ENCODE measurements at places on chromosomes 2 and 18.

GRCh38 chr2:181312515-181312927 lies 144.7 kb upstream of the ITGA4 start:
- no peak for DNase-seq

- DNase-seq, result no peak
Measured at GRCh38 chr2:216916956-216917650, 57.2 kb upstream of the TNP1 start.

DNA sequence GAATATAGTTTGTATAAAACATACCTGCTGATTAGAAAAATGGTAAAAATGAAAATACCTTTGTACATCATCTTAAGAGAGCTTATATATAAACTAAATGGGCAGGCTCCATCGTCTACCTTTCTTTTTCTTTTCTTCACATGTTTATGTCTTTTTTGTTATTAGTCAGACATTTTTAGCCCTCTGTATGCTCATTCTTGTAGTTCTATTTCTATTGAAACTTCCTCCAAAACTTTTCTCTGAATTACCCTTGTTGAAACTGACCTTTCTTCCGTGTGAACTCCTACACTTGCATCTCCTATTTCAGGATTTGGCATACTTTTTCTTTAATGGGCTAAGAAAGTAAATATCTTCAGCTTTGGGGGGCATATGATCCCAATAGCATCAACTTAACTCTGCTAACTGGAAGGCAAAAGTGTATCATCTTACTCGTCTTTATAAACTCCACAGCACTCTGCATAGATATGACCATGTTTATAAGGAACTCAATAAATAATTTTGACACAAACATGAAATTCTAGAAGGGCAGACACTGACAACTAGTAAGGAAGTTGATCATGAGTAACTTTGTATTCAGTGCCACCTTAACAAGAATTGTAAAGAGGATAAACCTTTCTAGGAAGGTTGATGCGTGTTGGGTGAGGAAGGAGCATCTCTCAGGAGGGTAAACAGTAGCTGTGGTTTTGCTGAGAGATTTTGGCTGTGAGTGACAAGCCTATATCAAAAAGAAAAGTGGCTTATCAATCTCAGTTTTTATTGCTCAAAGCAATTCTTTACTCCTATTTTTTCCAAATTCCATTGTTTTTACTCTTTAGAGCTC lies 127.6 kb downstream of the PIK3C3 start:
- DNase-seq, result no peak

- DNase-seq, result no peak
Measured at GRCh38 chr18:59690996-59691395, 6.2 kb downstream of the CCBE1 start.

- DNase-seq, result no peak
Measured at GRCh38 chr18:67068608-67069007, 447.9 kb downstream of the DSEL start.

DNA sequence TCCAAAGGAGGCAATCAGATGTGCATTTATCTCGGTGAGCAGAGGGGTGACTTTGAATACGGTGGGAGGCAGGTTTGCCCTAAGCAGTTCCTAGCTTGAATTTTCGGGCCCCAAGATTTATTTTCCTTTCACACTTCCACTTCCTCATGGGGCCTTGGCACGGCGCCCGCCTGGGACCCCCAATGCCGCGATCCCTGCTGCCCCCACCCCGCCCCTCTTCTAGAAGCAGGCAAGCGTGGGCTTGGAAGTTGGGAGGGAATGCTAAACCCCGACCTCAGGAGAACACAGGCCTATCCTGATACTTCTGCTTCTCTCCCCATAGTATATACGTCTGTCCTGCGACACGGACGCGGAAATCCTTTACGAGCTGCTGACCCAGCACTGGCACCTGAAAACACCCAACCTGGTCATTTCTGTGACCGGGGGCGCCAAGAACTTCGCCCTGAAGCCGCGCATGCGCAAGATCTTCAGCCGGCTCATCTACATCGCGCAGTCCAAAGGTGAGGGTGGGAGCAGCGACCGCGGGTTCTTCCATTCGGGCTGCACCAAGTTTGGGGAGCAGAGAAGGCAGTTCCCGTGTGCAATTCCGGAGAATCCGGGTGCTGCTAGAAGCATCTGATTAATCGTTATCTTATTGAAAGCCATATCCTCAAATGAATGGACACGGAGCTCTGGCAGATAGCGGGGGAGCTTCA lies 21.6 kb downstream of the TRPM8 start:
- DNase-seq, result no peak

- DNase-seq, result no peak
Measured at GRCh38 chr18:3453540-3454364, 3.8 kb downstream of the TGIF1 start.

- peak; percentile 24 for DNase-seq
Measured at GRCh38 chr2:129761569-129762021, 217.9 kb upstream of the RAB6C start.

- no peak for DNase-seq
Measured at GRCh38 chr2:143152637-143153036, 23.4 kb downstream of the ARHGAP15 start.

DNA sequence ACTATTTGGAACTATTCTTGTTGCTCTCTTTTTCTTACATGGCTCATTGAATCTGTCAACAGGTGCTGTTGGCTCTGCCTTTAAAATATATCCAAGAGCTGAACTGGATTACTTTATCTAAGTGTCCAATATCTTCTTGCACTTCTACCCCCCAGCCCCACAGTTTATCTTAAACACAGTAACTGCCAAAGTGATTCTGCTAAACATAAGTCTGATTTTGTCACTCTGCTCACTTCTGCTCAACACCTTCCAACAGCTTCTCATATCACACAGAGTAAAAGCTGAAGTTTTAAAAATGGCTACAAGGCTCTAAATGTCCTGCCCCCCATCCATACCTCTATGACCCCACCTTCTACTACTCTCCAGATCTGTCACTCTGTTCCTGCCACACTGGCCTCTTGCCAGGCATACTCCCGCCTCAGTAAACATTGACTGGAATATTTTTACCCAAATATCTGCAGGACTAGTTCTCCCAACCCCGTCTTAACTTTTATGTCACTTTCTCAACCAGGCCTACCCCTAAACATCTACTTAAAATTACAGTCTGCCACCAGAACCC lies 130.7 kb downstream of the CCDC148 start:
- DNase-seq, result no peak

GRCh38 chr18:57640749-57641148 lies 19.1 kb upstream of the NARS1 start:
- DNase-seq, result no peak

GRCh38 chr2:26892133-26892532 lies 44.2 kb downstream of the DPYSL5 start:
- no peak for DNase-seq

GRCh38 chr2:207616185-207616584 lies 9.0 kb downstream of the METTL21A start:
- DNase-seq, result no peak

GRCh38 chr2:45860136-45861121 lies 209.0 kb downstream of the PRKCE start:
- DNase-seq, result peak; percentile 75

DNA sequence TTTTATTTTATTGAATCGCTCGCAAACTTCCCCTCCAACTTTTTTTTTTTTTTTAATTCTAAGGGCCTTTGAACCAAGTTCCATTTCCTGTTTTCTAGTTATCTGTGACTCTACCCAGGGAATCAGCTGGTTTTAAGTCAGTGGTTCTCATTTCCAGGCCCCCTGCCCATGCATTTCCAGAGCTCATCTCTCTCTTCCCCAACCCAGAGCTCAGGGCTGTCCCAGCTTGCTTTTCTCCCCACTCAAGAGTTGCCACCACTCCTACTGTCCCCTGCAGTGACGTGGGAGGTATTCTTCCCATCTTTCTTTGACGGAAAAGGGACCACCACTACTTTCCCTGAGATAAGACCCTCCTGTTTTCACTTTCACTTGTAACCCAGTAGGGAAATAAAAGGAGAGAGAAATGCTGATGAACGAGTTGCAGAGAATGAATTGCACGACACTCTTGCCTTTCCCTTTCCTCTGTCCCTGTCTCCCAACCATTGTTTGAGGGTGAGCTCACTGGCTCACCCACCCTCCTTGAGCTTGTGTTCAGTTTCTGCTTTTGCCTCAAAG lies 42.1 kb downstream of the TET3 start:
- DNase-seq, result no peak

GRCh38 chr2:197165020-197165419 lies 145.6 kb downstream of the ANKRD44 start:
- no peak for DNase-seq

GRCh38 chr2:110099471-110100225 lies 16.0 kb downstream of the MALL start:
- no peak for DNase-seq

- no peak for DNase-seq
Measured at GRCh38 chr18:45014047-45014501, 333.4 kb downstream of the SETBP1 start.

DNA sequence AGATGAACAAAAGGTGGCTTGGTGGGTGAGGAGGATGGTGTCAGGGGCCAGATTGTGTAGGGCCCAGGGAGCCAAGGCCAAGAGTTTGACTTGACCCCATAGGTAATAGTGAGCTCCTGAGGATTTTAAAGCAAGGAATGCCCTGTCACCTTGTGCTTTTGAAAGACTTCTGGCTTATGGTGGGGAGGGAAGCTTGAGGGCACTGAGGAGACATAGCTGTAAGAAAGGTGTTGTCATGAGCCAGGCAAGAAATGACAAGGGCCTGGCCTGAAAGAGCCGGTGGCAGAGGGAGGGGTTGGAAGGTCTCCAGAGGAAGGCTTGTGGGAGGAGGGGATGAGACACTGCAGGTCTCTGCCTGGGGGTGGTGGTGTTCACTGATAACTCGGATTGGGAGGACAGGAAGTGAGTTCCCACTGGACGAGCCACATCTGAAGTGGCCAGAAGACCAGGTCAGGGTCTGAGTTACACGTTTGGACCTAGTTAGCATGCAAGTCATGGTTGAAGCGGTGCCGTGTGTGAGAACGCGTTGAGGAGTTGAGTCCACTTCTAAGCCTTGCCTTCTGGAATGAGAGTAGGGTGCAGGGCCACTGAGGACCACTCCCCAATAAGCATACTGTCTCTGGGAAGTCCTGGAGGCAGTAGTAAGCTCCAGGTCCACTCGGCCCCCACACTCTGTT lies 64.3 kb downstream of the TET3 start:
- DNase-seq, result no peak

- DNase-seq, result no peak
Measured at GRCh38 chr2:119315241-119315925, 51.3 kb downstream of the C2orf76 start.

DNA sequence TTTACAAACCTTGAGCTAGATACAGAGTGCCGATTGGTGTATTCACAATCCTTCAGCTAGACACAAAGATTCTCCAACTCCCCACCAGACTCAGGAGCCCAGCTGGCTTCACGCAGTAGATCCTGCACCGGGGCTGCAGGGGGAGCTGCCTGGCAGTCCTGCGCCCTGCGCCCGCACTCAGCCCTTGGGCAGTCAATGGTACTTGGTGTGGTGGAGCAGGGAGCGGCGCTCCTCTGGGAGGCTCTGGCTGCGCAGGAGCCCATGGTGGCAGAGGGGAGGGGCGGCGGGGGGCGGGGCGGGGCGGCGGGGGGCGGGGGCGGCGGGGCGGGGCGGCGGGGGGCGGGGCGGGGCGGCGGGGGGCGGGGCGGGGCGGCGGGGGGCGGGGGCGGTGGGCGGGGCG lies 923.4 kb downstream of the SOCS6 start:
- DNase-seq, result no peak

DNA sequence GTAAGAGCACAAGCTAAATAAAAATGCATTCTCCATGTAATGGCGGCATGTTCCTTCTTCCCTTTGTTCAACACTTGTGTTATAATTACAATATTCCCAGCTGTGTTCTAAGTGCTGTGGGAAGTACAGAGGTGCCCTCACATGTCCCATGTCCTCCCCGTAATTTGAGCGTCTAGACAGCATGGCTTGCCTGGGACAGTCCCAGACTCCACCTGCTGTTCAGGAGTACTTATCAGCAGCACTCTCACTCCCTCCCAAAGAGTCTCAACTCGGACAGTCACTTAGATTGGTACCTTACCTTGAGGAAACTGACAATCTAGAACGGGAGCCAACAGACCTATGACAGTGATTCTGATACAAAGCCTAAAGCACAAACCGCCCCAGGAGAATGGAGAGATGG lies 370.5 kb downstream of the EIPR1 start:
- no peak for DNase-seq

GRCh38 chr2:25301453-25302352 lies 40.0 kb downstream of the DNMT3A start:
- no peak for DNase-seq

DNA sequence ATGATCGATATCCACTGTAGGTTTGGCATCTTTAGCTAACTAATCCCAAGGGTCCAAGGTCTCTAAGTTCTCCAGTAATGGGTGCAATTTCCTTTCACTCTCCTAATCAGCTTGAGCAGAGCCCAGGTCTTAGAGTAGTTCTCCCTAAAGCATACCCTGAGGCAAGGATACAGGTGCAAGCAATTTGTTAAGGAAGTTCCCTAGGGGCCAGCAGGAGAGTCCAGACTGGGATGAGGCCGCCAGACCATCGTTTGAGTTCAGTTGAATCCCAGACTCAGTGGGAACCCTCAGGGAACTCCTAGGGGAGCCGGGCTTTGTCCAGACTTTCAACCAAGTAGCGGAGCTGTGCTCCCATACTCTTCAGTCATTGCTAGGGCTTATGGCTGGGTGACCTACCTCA lies 835.4 kb upstream of the CDH2 start:
- DNase-seq, result no peak

- DNase-seq, result no peak
Measured at GRCh38 chr2:19775838-19776237, 125.9 kb downstream of the TTC32 start.

DNA sequence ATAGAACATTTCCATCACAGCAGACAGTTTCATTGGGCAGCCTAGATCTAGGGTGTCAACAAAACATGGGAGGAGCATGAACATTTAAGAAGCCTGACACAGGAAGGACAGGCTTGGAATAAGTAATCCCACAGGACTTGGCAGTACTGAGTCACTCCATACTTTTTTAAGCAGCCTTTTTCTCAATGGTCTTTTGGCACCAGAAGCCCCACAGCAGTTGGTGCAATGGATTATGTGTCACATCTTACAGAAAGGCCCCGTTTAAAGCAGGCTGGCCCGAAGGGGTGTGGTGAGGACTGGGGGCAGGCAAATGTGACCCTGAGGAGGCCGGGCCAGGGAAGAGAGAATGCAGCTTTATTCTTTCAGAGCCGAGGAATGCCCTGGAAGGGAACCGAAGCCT lies 26.6 kb downstream of the SPTBN1 start:
- no peak for DNase-seq

GRCh38 chr2:177808984-177809809 lies 263.4 kb downstream of the PDE11A start:
- DNase-seq, result no peak

- no peak for DNase-seq
Measured at GRCh38 chr2:119645173-119645855, 33.7 kb upstream of the TMEM177 start.

All from dorsolateral prefrontal cortex (tissue), 122 donors.